ENCODE measurements at places on chromosomes 5 and 9.

DNA sequence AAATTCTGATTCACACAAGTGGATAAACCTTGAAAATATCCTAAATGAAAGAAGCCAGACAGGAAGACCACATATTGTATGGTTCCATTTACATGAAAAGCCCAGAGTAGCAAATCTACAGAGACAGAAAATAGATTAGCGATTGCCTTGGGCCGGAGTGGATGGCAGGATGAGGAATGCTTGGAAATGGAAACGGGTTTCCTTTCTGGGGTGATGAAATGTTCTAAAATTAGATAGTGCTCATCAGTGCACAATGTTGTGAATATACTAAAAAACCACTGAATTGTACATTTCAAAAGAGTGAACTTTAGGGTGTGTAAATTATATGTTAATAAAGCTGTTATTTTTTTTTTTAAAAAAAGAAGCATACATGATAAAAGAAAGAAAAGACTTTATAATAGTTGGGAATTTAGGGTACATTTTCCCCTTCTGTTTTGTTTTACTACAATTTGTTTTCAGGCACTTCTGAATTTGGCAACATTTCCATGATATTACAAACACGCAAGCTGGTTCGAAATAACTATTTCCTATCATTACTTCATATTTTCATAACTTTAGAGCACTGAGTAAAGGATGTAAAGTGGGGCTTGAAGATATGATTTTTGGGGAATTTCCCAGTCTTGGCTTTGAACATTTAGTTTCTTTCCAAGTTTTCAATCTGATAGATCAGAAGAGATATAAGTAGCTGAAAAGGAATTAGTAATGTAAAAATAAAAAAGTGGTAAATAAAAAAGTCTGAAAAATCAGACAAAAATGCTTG, 23.9 kb downstream of the SLC35A4 start:
- no peak for DNase-seq

DNA sequence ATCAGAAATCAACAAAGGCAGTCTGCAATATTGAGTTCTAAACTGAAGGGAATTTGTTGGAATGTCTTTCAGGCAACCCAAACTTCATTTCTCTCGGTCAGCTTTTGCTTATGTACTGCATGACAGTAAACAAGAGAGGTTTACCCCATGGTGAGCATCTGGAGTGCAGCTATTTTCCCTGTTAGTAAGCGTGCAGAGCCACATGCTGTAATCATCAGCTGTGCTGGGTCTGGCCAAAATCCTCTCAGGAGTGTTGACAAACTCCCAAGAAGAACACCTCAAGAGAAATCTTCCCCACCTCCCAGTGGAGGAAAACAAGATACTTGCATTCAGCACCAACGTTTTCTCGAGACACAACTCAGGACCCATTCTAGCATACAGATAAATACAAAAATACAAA, 83.6 kb upstream of the ADAMTSL1 start:
- DNase-seq = no peak

GRCh38 chr9:76394960-76395252, 680 bp upstream of the RFK start:
- DNase-seq = peak; percentile 67

- DNase-seq = no peak
Observed at GRCh38 chr5:87997662-87998061, 271.0 kb downstream of the TMEM161B start.

GRCh38 chr9:2525147-2525546, 96.4 kb upstream of the VLDLR start:
- DNase-seq = no peak

DNA sequence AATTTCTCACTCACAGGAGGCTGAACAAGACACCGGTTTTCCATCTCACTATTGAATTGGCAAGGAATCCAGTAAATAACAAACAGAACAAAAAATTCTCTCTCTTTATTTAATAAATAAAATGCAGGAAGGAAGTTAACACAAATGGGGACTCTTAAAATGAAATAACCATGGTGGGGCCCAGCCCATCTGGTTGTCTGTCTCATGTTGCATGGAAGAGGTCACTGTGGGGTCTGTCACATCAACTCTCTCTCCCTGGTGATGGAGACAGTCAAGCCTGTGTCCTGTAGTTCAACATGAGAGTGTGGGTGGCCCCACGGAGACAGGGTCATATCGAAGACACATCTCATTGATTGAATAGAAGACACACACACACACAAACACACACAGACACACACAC, 297.7 kb downstream of the IRX2 start:
- no peak for DNase-seq

DNA sequence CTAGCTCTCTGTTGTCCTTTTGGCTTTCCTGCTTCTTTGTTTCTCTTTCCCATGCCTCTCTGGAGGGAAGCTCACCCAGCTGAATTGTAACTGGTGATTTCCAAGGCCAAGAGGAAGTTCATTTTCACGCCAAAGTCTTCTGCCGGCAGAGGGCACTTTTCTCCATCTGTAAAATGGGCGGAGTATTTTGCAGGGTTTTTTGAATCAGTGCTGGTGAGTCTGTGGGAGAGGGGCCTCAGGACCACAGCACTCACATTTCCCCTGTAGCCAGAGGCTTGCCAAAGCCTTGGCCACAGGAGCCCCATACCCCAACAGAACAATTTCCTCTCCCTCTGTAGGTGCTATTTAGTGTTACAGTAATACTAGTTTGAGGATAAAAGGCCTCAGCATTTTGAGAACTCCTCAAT, 42.3 kb upstream of the MATR3 start:
- DNase-seq = peak; percentile 55

DNA sequence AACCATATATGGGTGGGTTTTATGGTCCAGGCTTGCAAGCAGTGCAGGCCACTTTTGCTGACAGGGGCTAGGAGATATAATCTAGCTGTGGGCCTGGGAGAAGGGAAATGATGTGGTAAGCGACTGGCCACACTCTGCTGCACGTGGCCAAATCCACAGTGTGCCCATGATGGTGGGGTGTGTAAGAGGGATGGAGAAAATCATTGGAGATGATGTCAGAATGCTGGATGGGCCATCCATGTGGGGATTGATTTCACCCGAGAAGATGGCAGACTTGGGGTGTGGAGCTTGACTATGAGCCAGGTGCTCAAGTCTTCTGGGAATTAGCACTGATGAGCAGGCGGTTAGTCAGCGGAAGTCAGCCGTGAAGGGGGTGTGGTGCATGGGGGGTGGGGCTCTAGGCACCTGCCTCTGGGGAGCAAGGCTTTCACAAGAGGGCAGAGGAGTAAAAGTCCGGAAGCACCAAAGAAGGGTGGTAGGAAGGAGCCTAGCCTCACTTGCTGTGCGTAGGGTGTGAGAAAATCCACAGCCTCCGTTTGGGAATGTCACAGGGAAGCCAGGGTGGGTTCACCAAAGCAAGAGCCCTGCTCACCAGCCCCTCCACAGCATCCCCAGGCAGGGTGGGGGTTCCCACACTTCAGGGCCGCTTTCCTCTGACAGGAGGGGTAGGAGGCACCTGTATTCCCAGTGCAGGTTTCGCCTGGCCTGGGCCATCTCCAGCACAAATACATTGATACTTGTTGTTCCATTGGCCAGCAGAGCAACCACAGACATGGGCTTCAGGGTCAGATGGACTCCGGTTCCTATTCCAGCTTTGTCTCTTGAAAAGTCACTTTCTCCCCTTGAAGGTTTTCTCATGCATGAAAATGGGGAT, 44.5 kb upstream of the ANGPTL2 start:
- DNase-seq = peak; percentile 0

- DNase-seq = no peak
Observed at GRCh38 chr5:13625616-13626198, 318.8 kb downstream of the DNAH5 start.

- DNase-seq = peak; percentile 31
Observed at GRCh38 chr5:100872408-100873190, 30.5 kb downstream of the ST8SIA4 start.

GRCh38 chr9:74865177-74865576, 22.5 kb downstream of the TRPM6 start:
- no peak for DNase-seq

- peak; percentile 74 for DNase-seq
Observed at GRCh38 chr9:132877824-132878694, at the start of gene AK8. Gene AK8, minus strand, starts transcription at chr9:132878284. Its CDS starts 29 bp downstream, at chr9:132878255.

DNA sequence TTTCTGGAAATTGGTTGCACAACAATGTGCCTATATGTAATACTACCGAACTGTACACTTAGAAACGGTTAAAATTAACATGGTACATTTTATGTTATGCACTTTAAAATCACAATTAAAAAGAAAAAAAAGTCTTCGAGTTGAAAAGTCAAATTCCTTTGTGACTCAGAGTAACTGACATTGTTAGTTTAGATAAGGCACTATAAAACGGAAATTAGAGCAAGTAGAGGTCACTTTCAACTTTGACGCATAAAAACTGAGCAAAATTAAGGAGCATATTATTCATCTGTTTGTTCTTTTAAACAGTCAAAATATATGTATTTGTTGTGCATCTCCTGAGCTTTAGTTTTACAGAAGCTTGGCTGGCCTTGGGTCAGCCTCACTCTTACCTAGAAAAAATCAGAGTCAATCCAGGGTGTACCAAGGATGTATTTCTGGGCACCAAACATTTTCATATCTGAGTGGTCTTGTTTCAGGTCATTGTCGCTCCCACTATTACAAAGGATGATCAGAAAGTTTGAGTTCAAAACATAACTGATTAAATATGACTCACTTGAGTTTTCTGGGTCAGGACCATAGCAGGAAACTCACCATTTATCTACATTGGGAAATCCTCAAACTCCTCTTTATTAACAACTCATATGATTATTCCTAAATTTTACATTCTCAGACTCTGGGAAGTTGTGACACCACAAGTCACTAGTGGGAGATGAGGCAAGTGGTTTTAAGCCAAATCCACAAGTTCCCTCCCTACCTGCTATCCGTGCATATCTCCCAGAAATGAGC, 160.6 kb downstream of the CCDC192 start:
- no peak for DNase-seq

- no peak for DNase-seq
Observed at GRCh38 chr9:109316207-109316640, 4.6 kb downstream of the EPB41L4B start.

- DNase-seq = no peak
Observed at GRCh38 chr5:120806202-120806601, 342.1 kb downstream of the PRR16 start.

DNA sequence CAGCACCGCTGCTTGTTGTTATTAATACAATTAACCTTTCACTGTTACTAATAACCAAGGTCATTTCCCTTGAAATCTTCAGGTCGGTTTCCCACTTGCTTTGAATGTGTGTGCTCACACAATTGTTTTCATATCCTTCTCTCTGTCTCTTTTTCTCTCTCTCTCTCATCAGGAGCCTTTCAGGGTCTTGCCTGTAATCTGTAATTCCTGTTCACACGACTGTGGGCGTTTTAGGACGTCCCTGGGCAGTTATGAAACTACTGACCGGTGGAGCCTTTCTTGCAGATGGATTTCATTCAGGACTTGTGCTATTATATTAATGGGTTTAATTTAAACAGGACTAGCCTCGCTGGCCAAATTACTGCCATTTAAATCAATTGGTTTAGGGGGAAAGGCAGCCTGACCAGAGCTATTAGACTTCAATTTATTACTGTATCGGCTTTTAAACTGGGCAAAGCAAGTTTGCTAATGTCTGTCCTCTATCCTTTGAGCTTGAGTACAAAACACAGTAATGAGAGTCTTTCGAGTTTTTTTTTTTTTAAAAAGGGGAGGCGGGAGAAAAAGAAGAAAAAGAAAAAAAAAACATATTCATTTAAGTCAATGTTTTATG, 316.0 kb upstream of the TLE4 start:
- no peak for DNase-seq

- no peak for DNase-seq
Observed at GRCh38 chr5:92687821-92688722, 892.9 kb downstream of the NR2F1-AS1 start.

DNA sequence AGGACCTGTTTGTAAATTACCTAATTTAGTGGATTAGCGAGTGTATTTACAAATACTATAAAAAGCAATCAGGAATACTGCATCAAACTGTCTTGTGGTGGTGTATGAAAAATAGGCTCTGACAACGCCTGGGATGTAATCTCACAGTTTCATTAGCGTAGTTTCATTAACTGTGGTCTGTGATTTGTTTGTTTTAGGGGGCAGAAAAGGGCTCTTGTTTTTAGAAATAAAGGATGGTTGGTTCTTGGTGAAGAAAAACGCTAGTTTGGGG, 1.4 kb downstream of the SLC44A1 start:
- no peak for DNase-seq

DNA sequence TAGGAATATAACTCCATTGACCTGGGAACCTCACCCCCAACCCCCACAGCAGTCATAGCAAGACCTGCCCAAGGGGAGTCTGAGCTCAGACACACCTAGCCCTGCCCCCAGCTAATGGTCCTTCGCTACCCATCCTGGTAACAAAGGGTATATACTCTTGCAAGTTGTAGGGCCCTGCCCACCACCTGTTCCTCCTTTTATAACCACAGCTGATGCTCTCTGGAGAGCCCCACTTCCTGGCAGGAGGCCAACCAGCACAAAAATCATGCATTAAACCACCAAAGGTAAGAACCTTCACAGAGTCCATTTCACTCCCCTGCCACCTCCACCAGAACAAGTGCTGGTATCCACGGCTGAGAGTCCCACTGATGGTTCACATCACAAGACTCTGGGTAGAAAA, 1195.3 kb upstream of the SEMA6A start:
- no peak for DNase-seq

- no peak for DNase-seq
Observed at GRCh38 chr5:84729326-84729725, 344.6 kb upstream of the EDIL3 start.

DNA sequence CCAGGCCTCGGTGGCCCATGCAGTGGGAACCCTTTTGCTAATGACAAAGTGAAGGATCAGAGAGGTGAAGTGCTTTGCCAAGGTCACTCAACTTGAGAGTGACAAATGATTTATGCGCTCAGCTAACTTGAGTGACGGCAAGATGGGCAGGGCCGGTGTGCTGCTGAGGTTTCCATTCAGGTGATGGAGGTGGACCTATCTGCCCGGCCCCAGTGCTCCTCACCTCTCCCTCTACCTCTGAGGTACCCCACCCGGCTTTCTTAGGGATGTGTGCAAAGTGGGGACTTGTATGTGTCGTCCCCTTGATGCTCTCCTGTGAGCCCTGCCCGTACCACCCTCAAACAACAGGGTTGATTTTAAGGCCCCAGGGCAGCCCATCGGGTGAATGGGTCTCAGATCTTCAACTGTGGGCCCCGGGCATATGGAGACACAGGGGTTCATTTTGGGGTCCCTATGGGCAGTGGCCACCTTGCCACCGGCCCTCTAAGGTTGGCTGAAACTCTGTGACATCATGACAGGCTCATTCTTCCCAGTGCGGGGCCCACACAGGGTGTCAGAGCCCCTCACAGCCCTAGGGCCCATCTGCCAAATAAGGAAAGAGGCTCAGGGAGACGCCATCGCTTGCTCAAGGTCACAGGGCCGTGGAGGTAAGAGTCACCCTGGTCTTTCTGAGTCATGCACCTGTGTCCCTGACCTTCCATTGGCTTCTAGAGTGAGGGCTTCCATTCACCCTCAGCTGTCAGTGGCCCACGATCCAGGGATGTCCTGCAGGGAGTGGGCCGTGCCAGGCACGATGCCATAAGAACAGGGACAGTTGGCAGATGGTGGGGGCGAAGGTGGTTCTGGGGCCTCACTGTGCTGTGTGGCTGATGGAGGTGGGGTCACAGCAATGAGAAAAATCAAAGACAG, 170.6 kb upstream of the MVB12B start:
- no peak for DNase-seq

All from CD4-positive, alpha-beta T cell treated with Interleukin-2 at 100 ng/mL for 4 hours (primary cell).